ENCODE measurements at places on chromosomes 2 and 18.
A peak's percentile ranks its signal among the peaks of the same experiment; 100 is the strongest.

GRCh38 chr2:176246331-176246730, 22.9 kb upstream of the MTX2 start:
- no peak for DNase-seq

DNA sequence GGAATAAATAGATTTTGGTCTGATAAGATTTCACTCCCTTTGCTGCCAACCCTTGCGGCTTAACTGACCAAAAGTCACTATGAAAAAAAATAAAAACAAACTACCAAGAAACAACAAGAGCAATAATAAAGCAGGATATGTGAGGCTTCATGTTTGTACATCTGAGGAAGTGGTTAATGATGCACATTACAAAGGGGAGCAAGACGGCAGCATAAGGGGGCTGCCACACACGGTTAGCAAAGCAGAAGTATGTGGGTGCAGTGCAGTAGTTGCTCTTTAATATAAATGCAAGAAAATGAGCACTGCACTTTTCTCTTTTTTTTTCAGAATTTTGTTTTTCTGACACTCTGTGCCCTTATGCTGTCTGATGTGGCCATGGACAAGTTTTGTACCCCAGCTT, 377.1 kb upstream of the CNTNAP5 start:
- no peak for DNase-seq

DNA sequence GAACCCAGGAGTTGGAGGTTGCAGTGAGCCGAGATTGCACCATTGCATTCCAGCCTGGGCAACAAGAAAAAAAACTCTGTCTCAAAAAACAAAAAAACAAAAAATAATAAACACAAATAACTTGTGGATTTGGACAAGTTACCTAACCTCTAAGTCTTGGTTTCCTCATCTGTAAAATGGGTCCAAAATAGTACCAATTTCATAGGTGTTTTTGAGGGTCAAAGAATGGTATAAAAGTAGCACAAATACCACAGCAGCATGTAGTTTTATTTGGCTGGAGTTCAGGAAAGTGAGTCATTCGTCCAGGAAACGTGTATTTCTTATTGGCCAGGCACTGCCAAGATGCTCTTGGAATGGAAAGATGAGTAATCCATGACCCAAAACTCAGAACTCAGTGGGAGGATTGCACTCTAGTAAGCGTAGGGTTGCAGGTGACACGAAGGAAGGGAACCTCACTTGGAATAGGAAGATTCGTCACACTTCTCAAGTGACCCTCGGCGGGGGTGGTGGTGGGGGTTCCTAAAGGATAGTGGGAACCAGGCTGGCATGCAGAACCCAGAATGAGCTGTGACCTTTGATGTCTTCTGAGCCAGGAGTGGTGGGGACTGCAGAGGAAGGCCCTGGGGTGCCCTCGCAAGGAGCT, 24.4 kb downstream of the GRHL1 start:
- peak; percentile 75 for DNase-seq

DNA sequence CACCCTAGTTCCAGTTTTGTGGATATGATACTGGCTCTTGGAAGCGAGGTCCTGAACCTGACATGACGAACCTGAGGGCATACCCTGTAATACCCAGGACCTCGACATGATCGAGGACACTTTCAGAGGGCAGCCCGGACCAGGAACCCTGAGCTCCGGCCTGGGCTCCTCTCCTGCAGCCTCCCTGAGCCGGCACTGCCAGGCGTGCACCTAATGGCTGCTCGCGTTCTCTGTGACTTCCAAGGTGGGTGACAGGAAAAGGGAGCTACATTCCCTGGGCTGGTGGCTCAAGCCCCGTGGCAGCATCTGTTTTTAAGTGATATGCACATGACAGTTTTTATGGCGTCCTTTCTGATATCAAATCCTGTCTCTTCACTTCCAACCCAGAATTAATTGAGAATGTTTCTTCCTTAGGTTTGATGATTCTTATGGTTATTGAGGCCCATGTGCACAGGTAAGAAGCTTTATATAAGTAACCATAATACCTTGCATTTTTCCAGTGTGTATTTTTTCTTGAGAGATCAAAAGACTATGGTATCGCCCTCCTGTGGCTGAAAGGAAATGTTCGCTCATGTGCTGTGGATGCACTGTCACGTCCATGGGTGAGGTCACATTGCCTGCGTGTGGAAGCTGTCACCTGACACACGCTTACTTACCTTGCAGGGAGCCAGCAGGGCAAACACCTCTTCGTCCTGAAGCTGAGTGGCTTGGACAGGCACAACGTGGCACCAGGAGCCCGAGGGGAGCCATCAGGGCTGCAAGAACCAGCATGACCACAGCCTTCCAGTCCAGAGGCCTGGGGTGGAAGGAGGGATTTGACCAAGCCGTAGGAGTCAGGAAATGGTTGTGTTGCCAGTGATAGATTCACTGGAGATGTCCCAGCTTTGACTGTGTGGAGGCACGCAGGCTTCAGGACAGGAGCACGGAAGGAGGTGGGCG, 367.4 kb upstream of the MYT1L start:
- DNase-seq, result peak; percentile 19

DNA sequence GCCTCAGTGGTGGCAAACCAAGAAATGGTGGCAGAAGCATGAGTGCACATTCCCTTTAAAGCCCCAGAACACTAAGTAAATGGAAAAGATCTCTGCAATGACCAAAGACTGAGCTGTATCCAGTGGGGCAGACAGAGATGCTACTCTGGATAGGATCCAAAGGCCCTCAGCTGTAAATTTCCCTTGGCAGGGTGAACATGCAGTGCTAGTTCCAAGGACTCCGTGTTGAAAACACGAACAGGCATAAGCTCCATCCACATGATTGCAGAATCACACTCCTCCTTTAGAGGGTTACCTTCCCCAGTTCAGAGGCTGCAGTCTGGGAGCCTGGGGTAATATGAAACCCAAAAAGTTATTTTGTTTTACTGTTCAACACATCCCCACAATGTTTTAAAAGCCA, 98.6 kb upstream of the KLF7 start:
- DNase-seq, result no peak

GRCh38 chr2:241745276-241745675, 10.8 kb downstream of the D2HGDH start:
- DNase-seq, result no peak

DNA sequence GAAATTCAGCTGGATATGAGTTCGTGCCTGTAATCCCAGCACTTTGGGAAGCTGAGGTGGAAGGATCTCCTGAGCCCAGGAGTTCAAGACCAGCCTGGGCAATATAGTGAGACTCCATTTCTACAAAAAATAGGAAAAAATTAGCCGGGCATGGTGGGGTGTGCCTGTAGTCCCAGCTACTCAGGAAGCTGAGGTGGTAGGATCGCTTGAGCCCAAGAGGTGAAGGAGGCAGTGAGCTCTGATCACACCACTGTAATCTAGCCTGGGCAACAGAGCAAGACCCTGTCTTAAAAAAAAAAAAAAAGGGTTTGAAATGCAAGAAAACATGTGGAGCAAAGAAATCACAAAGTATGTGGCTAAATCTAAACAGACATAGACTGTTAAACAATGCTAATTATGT, 9.8 kb downstream of the CGREF1 start:
- no peak for DNase-seq

DNA sequence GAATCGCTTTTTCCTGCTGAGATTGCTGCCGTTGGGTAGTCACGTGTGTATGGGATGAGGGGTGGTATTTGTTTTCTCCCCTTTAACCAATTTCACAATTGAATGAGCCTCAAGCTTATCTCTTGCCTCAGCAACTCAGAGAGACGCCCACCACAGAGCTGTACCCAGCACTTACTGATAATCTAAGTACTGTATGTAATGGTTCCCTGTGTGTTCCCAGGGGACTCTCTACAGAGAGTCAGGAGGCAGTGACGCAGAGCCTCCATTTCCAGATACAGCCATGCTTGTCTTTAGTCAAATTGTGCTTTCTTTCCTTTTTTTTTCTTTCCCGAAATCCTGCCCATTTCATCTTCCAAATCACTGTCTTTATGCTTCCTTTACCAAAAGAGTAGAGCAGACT, 1102.1 kb upstream of the KLHL29 start:
- no peak for DNase-seq

DNA sequence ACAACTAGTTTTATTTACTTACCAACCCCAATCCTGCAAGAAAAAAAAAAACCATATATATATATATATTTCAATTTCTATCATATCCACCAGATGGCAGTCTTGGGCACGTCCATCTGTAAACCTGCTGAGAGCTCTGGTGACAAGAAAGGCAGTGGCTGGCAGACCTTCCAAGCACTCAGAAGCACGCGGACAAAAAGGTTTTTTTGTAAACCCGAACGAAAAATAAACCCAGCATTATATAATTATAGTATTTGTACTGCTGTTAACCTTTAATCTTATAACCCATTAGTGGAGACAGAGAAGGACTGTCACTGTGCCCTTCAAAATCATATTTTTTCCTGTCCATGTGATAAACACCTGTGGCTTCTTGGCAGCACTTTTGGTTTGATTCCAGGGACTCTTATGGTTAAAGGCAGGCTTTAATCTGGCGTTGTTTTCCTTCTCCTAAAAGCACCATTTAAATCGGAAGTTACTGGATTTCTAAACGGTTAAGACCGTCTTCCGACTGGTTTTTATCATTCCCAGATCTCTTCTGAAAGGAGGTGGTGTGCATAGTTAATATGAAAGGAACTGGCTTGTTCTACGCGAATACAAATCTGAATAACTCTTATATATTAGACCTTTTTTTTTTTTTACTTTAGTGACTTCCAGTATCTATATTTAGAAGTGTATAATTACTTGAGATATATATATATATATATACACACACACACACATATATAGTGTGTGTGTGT, 31.0 kb upstream of the SLC3A1 start:
- peak; percentile 69 for DNase-seq

DNA sequence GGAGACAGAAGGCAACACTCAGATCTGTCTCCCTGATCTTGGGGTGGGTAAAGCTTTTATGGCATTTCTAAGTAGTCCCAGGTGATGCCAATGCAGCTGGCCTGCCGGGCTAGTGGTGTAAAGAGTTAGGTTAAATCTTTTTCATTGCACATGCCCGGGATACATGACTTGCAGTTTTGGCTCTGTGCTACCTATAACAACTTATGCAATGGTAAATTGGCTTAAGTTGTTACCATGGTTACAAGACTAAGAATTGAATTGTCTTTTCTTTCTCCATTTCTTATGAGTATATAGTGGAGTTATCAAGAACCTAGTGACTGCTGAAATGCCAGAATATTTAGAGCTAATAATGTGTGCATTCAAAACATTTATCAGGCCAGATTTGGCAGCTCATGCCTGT, 5.3 kb upstream of the FAM110C start:
- DNase-seq, result no peak

GRCh38 chr2:158662421-158662820, 132.7 kb upstream of the DAPL1 start:
- no peak for DNase-seq

DNA sequence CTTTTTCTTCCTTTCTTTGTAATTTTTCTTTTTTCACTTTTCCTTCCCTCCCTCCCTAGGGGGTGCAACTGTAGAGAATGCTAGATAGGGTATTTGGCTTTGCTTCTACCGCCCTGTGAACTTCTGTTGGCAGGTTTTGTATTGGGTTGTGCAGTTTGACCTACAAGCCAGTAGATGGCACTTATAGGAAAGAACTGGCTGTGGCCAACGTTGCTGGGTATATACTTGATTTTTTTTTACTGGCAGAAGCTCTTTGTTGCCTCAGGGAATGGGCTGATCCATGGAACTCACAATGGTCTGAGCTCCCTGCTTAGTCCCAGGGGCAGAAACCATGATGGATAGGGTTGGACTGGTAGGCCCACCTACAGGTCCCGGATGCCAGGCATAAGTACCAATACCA, 1019.5 kb upstream of the LRRTM1 start:
- no peak for DNase-seq
